ENCODE measurements at places on chromosomes 5 and 9.

- DNase-seq, result no peak
These were observed 61.2 kb upstream of the PHYKPL start for GRCh38 chr5:178293815-178294214.

GRCh38 chr5:79954620-79955019 lies 36.4 kb downstream of the MTX3 start:
- DNase-seq, result no peak

GRCh38 chr5:170971-171800 lies 20.1 kb upstream of the LRRC14B start:
- no peak for DNase-seq

- peak; percentile 11 for DNase-seq
These were observed 195.8 kb downstream of the ERCC6L2 start for GRCh38 chr9:96071076-96071814.

DNA sequence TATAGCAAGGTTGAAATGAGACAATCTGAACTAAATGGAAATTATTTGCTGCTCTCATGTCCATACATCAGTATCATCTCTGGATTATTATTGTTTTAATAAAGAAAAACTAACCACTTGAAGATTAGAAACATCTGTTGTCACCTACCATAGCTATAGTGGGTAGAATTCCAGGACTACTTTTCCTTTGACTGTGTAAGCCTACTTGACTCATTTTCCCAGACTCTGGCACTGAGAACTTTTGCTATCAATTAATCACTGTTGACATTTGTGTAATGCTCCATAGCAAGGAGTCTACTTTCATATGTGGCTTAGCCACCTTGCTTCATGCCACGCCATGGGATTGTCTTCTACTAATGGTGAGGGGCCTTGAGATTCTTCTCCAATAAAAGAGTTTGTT lies 59.9 kb upstream of the ARRDC3 start:
- no peak for DNase-seq

GRCh38 chr9:122562134-122562760 lies 9.3 kb downstream of the OR1N2 start:
- no peak for DNase-seq

GRCh38 chr5:38431242-38431853 lies 125.1 kb downstream of the LIFR start:
- DNase-seq, result no peak

DNA sequence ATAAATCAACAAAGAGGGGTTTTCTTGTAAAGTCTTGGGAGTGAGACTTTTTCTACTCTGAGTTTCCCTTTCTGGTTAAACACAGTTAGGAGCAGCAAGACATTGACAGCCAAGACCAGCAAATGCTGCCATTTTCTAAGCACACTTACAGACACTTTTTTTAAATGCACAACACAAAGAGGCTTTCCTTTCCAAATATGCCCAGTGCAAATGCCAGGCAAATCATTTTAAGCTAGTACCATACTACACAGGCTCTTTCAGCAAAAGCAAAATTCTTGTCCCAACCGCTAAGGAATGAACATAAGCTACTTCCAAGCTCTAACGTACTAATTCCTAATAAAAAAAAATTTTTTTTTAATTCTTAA lies 68.2 kb downstream of the DENND1A start:
- no peak for DNase-seq

GRCh38 chr5:87541676-87542075 lies 128.9 kb upstream of the CCNH start:
- DNase-seq, result no peak

GRCh38 chr9:20364959-20365358 lies 257.3 kb downstream of the MLLT3 start:
- no peak for DNase-seq

DNA sequence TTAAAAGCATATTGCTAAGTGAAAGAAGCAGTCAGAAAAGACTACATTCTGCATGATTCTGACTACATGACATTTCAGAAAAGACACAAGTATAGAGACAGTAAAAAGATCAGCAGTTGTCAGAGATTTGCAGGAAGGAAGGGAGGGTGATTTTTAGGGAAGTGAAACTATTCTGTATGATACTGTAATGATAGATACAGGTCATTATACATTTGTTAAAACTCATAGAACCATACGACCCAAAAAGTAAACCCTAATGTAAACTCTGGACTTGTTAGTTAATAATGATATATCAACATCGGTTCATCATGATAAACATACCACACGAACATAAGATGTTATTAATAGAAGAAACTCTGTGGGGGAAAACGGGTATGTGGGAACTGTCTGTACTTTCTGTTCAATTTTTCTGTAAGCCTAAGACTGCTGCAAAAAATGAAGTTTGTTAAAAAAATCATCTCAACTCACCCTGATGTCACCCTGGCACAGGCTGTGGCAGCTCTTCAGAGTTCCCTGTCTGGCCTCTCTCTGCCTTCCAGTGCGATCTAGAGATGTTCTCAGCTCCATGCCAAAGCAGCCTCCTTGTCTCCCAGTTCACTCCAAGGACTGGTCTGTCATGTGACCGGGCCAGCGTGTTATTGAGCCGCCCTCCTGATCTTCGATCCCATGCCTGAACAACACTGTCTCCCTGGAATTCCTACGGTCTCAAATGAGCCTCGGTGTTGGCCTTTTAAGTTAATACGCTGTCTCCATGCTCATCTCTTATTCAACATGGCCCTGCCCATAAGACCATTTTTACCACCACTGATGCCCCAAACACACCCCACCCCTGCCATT lies 35.4 kb downstream of the PRLR start:
- no peak for DNase-seq

DNA sequence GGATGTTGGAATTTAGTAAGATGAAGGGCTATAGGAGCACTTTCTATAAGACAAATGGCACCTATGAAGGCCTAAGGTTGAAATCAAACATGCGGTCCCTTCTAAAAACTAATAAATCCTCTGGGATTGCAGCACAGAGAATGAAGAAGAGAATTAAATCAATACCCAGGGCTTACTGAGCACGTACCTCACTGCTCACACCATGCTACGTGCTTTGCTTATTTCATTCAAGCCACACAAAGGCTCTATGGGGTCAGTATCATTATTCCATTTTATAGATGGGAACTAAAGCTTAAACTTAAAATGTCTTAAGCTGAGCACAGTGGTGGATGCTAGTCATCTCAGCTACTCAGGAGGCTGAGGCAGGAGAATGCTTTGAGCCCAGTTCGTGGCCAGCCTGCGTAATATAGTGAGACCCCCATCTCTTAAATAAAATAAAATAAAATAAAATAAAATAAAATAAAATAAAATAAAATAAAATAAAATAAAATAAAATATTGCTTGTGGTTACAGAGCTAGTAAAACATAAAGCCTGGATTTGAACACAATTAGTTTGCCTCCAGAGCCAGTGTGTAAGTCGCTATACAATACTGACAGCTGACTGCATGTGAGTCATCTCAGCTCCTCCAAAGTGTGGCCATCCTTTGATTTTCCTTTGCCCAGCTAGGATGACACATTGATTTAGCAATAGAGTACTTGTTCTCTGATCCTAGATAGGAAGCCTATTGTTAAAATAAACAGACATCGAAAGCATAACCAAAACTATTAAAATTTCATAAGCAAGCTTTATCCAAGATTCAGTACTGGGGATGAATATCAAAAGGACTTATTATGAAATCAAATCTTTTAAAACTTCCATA lies 20.9 kb upstream of the DPYSL3 start:
- DNase-seq, result no peak

DNA sequence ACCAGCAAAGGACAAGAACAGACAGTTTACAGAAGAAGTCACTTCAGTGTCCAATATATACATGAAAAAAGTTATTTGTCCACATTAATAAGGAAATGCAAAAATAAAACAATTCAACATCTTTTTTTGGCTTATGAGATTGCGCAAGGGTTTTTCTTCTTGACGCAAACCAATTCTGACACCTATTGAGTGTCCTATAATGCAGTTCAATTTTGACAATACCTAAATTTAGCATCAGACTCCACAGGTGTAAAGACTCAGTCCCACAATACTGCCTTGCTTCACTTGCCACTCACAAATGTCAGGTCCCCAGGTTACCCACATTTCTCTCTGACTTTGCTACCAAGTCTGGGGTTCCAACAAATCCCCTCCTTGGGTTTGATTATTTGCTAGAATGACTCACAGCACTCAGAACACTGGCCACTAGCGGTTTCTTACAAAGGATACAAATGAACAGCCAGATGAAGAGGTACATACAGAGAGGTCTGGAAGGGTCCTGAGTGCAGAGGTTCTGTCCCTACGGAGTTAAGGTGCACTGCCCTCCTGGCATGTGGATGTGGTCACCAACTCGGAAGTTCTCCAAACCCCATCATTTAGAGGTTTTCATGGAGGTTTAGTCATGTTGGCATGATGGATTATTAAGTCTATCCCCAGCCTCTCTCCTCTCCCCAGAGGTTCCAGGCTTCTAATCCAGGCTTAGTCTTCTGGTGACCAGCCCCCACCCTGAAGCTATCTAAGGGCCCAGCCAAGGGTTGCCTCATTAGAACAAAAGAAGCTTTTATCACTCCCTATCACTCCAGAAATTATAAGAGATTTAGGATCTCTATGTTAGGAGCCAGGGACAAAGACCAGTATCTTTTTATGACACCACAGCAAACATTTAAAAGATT lies 27.0 kb upstream of the SLC22A5 start:
- no peak for DNase-seq

DNA sequence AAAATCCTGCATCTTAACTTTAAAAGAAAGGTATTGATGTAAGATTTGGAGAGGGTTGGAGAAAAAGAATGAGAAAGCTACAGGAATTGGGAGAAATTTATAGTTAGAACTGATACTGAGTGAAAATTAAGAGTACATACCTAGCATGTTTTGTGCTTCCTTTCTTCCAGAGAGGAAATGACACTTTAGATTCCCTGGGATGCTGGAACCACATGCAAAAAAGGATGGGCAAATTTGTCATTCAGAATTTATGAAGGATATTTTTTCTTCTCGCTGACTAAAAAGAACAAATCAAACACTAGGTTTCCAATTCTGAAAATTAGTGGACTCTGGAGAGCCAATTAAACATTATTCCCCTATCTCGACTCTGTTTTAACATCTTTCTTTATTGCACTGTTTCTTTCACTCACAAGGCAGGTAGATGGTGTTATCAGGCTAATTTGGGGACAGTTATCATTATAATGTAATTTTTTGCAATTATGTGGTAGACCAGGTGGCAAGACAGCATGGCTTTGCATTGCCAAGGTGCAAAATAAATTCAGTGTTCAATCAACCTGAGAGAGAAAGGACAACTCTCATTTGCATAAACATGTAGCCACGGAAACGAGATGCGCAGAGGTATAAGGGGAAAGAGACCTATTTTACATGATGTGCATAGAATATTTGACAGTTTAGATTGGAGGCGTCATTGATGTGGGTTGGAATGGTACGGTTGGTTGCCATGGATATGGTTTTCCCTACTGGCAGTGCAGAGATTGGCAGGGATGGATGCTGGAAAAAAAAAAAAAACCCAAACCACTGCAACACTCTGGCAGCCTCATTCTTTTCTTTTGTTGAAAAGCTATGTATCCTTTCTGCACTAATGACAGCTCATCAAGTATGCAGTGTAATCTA lies 320.4 kb upstream of the CCNH start:
- DNase-seq, result no peak

DNA sequence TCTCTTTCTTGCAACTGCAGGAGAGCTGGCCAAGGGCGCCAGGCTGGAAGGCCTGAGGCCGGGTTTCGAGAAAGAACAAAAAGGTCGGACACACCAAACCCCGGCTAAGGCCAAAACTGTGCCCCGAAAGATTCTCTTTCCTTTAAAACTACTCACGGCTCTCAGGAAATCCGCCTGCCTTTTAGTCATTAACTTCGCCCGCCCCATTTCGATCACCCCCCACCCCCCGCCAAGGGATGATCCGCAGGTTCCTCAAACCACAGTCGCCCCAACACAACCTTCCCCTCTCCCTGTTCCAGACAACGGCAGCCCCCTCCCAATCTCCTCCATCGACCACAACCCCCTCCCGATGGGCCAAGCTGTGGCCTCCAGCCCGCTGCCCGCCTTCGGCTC lies 536 bp downstream of the FEM1C start:
- peak; percentile 58 for DNase-seq

- peak; percentile 39 for DNase-seq
These were observed at the start of gene NACC2 for GRCh38 chr9:136095070-136096058. TSS of gene NACC2 (minus strand) at chr9:136095289. CDS start at chr9:136050521, 44,768 bp downstream.

DNA sequence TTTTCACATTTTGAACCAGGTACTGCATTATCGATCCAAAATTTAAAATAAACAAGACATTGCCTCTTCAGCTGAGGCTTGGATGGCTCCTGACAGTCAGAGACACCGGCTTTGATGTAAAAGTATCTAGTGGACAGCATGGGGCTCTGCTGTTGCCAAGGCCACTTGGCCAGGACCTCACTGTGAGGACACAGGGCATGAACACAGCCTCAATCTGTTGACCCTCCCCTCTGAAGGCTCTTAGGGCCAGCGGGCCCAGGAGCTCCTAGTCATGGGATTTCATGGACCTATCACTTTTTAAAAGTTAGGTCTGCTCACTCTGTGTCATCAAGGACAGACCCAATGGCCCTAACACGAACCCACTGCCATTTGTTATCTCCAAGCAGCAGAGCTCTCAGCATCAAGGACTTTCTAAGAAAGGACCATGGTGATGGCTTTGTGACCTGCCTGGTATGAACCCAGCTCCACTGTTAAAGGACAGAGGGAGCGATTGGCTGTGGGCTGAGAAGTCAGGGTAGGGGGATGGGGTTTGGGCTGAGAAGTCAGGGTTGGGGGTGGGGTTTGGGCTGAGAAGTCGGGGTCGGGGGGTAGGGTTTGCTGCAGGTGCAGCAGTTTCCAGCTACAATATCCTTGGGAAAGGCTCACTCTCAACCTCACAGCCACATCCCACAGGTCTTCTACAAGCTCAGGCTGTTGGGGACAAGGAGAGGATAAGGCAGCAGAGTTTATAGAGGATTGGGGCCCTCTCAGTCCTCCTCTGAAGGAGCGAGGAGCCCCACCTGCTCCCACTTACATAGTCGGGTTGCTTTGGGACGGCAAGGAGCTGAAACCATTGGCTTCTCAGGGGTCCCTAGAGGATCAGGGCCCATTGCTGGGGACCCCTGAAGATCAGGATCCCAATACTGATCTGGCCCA lies 146.8 kb downstream of the BARX1 start:
- no peak for DNase-seq

- DNase-seq, result no peak
These were observed 2.0 kb downstream of the LHX2 start for GRCh38 chr9:124013309-124014210.

- DNase-seq, result no peak
These were observed 168.4 kb upstream of the MAP1B start for GRCh38 chr5:71938895-71939294.

DNA sequence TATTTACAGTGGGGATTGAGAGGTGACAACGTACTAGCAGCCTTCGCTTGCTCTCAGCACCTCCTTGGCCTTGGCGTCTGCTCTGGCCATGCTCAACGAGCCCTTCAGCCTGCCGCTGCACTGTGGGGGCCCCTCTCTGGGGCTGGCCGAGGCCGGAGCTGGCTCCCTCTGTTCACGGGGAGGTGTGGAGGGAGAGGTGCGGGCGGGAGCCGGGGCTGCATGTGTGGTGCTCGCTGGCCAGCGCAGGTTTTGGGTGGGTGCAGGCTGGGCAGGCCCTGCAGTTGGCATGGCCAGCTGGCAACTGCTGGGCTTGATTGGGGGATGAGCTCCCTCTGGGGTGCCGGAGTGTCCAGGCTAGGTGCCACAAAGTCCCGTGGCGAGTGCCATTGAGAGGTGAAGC lies 5.8 kb upstream of the DMRTA1 start:
- no peak for DNase-seq

- DNase-seq, result no peak
These were observed 157.7 kb downstream of the PARP8 start for GRCh38 chr5:50824109-50824508.

GRCh38 chr5:163089926-163090325 lies 347.5 kb upstream of the CCNG1 start:
- no peak for DNase-seq

GRCh38 chr5:172002310-172002709 lies 4.1 kb downstream of the FBXW11 start:
- DNase-seq, result peak; percentile 50

GRCh38 chr5:41112486-41113455 lies 41.6 kb upstream of the MROH2B start:
- DNase-seq, result no peak
